GM23248 (cell line): ENCODE measurements at places on chromosomes 1 and 21. TPM values are rescaled to one million over a fixed set of nuclear protein-coding genes. Genes with fewer than 3 reads are reported as not detected.

GRCh38 chr1:71448444-71448843 lies 367.6 kb upstream of the ZRANB2 start:
- no peaks in the 10 kb centered on the region for H3K36me3 ChIP-seq
- no peak overlapping the region for H3K4me3 ChIP-seq
- no peak overlapping the region for H3K27ac ChIP-seq
- DNase-seq, result no peak

DNA sequence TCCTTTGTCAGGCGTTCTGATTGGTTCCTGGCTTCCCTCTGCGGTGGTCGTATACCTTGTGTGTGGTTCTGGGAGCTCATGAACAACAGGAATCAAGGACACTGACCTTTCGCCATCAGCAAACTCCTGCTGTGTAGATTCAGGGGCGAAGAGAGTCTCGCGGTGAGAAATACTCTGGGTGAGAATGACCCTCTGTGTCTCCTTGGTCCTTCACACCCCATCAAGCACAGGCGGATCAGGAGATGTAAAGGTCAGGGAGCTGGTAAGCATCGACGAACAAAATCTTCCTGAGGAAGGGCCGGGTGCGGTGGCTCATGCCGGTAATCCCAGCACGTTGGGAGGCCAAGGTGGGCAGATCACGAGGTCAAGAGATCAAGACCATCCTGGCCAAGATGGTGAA lies 207.2 kb downstream of the KIF26B start:
- H3K27ac ChIP-seq, result no peak overlapping the region
- no peaks in the 10 kb centered on the region for H3K27me3 ChIP-seq
- DNase-seq, result no peak
- no peak overlapping the region for H3K4me3 ChIP-seq

GRCh38 chr1:77218477-77219165 lies 609 bp downstream of the PIGK start:
- no peaks in the 10 kb centered on the region for H3K27me3 ChIP-seq
- no peaks in the 10 kb centered on the region for H3K36me3 ChIP-seq
- peak overlapping the region; percentile 46 for H3K27ac ChIP-seq
- peaks cover 18% of the 10 kb centered on the region for H3K4me1 ChIP-seq
- peak; percentile 54 for DNase-seq

- no peaks in the 10 kb centered on the region for H3K36me3 ChIP-seq
- H3K4me1 ChIP-seq, result peaks cover 18% of the 10 kb centered on the region; the same call in 1 of the 2 replicates
- no peaks in the 10 kb centered on the region for H3K27me3 ChIP-seq
- DNase-seq, result peak; percentile 29
Measured at GRCh38 chr1:174968750-174969244, 30.9 kb upstream of the CACYBP start.

DNA sequence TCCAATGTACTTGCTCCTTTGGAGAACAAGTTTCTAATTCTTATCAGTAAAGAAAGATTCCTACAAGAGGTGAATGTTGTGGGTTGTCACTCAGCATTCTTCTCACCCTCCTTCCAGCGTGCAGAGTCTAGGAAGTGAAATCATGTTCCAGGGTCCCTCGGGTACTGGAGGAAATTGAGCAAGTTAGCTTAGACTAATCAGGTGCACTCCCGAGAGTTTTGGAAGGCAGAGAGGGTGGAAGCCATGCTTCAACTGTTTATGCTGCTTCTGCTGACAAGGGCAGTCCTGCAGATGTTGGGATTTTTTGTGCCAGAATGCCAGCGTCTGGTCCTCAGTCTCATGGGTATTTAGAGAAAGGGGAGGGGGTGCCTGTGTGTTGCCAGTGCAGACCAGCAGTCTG lies 5.3 kb upstream of the C1orf115 start:
- H3K4me1 ChIP-seq, result peaks cover 9% of the 10 kb centered on the region; the same call in 1 of the 2 replicates
- H3K27ac ChIP-seq, result no peak overlapping the region
- DNase-seq, result no peak

DNA sequence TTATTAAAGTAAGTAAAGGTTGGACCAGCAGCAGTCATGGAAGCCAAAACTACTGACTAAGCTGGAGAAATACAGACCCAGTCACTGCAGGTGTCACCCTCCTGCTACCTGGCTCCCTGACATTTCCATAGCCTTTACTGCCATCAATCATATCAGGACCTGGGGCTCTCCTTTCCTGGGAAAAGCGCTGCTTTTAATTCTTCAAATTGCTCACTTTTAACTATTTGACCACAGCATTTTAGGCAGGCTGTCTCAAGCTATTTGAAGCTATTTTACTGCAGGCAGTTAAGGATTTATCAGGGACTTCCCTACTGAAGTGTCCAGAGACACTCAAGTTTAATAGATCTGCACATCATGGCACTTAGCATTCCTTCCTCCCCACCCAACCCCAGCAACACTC lies 4.1 kb downstream of the IVL start:
- no peaks in the 10 kb centered on the region for H3K27me3 ChIP-seq
- H3K36me3 ChIP-seq, result no peaks in the 10 kb centered on the region
- no peak overlapping the region for H3K4me3 ChIP-seq
- no peak overlapping the region for H3K27ac ChIP-seq
- peaks cover 9% of the 10 kb centered on the region for H3K4me1 ChIP-seq

- no peaks in the 10 kb centered on the region for H3K4me1 ChIP-seq
- H3K36me3 ChIP-seq, result peaks cover 29% of the 10 kb centered on the region
- no peak overlapping the region for H3K27ac ChIP-seq
- no peak overlapping the region for H3K4me3 ChIP-seq
- H3K27me3 ChIP-seq, result no peaks in the 10 kb centered on the region
Measured at GRCh38 chr1:229448845-229449244, 15.0 kb upstream of the ACTA1 start.

DNA sequence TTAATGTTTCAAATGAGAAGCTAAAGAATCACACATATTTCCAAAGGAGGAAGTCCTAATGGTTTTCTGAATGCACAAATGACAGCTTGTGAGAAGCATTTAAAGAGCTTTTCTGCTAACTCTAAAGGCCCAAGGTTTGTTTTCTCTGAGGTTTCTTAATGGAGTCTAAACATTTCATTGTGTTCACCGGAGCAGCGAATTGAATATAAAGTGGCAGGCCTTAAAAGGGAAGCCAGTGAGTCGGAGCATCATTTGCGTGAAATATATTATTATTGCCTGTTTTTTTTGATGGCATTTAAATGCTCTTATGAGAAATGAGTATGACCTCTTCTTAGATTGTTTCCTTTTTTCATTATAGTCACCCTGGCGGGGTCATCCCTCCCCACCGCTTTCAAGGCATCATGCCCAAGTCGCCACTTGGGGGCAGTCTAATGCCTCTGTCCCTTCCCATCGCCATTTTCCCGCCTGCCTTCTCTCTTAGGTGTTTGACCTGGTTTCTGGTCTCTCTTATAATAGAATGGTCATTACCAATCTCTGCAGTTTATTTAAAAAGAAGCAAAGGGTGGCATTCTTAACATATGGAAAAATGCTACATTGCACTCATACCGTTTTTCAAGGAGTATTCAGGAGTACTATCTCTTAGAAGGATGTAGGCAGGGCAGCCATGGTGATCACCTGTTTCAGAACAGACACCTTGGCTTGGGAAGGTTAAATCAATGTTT lies 25.3 kb upstream of the OVAAL start:
- no peaks in the 10 kb centered on the region for H3K27me3 ChIP-seq
- H3K4me1 ChIP-seq, result 0 out of 2 replicates have a peak, but pooled peaks cover 5% of the 10 kb centered on the region
- no peaks in the 10 kb centered on the region for H3K36me3 ChIP-seq
- no peak overlapping the region for H3K4me3 ChIP-seq
- no peak overlapping the region for H3K27ac ChIP-seq

- no peaks in the 10 kb centered on the region for H3K36me3 ChIP-seq
- no peaks in the 10 kb centered on the region for H3K4me1 ChIP-seq
- no peaks in the 10 kb centered on the region for H3K27me3 ChIP-seq
Measured at GRCh38 chr1:178581351-178582303, 68.7 kb downstream of the TEX35 start.

- no peak overlapping the region; the same call in 1 of the 2 replicates for H3K4me3 ChIP-seq
- DNase-seq, result peak; percentile 50
- H3K36me3 ChIP-seq, result no peaks in the 10 kb centered on the region
- peaks cover 28% of the 10 kb centered on the region for H3K4me1 ChIP-seq
- peak overlapping the region; percentile 65 for H3K27ac ChIP-seq
- no peaks in the 10 kb centered on the region for H3K27me3 ChIP-seq
Measured at GRCh38 chr21:41621513-41621912, 113.6 kb upstream of the TMPRSS2 start.

GRCh38 chr1:195663549-195664280 lies 944.5 kb downstream of the KCNT2 start:
- peak overlapping the region; percentile 10; the same call in 1 of the 2 replicates for H3K27ac ChIP-seq
- peaks cover 14% of the 10 kb centered on the region for H3K4me1 ChIP-seq
- peak; percentile 87 for DNase-seq
- no peaks in the 10 kb centered on the region for H3K27me3 ChIP-seq
- H3K4me3 ChIP-seq, result no peak overlapping the region

DNA sequence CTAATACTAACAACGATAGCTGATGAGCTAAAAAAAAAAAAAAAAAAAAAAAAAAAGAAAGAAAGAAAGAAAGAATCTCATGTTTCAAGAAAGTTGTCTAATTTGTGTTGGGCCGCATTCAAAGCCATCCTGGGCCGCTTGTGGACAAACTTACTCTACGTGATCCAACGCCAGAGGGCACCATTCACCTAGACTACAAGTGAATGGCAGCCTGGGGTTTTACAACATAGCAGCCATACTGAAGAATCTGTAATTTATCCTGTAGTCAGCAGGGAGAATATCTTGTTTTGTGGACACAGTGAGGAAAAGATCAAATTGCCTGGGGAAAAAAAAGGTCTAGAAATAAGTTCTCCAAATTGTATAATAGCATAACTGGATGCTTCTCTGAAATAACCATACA lies 47.0 kb downstream of the CYP2J2 start:
- H3K36me3 ChIP-seq, result no peaks in the 10 kb centered on the region
- no peak overlapping the region for H3K27ac ChIP-seq
- H3K4me3 ChIP-seq, result no peak overlapping the region
- H3K4me1 ChIP-seq, result no peaks in the 10 kb centered on the region
- DNase-seq, result peak; percentile 67

- H3K27ac ChIP-seq, result no peak overlapping the region
- H3K4me1 ChIP-seq, result 0 out of 2 replicates have a peak, but pooled peaks cover 5% of the 10 kb centered on the region
- no peaks in the 10 kb centered on the region for H3K36me3 ChIP-seq
Measured at GRCh38 chr1:22892789-22893188, 79.9 kb downstream of the LACTBL1 start.

- H3K4me1 ChIP-seq, result peaks cover 11% of the 10 kb centered on the region
- H3K27ac ChIP-seq, result no peak overlapping the region
- no peak for DNase-seq
- no peak overlapping the region for H3K4me3 ChIP-seq
- no peaks in the 10 kb centered on the region for H3K36me3 ChIP-seq
Measured at GRCh38 chr21:42120101-42120902, 49.2 kb downstream of the UMODL1 start.

- no peak overlapping the region for H3K4me3 ChIP-seq
- no peaks in the 10 kb centered on the region for H3K27me3 ChIP-seq
- DNase-seq, result no peak
- H3K4me1 ChIP-seq, result no peaks in the 10 kb centered on the region
Measured at GRCh38 chr1:182739545-182739944, 50.0 kb upstream of the NPL start.

- H3K4me3 ChIP-seq, result no peak overlapping the region
- no peaks in the 10 kb centered on the region for H3K27me3 ChIP-seq
- H3K4me1 ChIP-seq, result no peaks in the 10 kb centered on the region
- H3K27ac ChIP-seq, result no peak overlapping the region
- no peak for DNase-seq
- no peaks in the 10 kb centered on the region for H3K36me3 ChIP-seq
Measured at GRCh38 chr1:81452693-81453366, 347.9 kb upstream of the ADGRL2 start.

The SYPL2 gene
- 0.11 and 0.13 TPM in 2 replicates for total RNA-seq

The C1orf21 gene
- 11.6 and 20.0 TPM in 2 replicates for total RNA-seq

The MSH4 gene
- total RNA-seq, result not detected in 2 replicates

The C1orf53 gene
- 17.3 and 90.2 TPM in 2 replicates for total RNA-seq

The FCAMR gene
- not detected in 2 replicates for total RNA-seq

The CRNN gene
- total RNA-seq, result not detected in 2 replicates

The SH2D2A gene
- not detected in 2 replicates for total RNA-seq

The LCE6A gene
- not detected in 2 replicates for total RNA-seq

The SPATA6 gene
- 1.4 and 1.6 TPM in 2 replicates for total RNA-seq

The LCE1F gene
- not detected in 2 replicates for total RNA-seq

The FGGY gene
- total RNA-seq, result 11.4 and 16.9 TPM in 2 replicates

The COL8A2 gene
- total RNA-seq, result 30.5 and 33.1 TPM in 2 replicates

The HIVEP3 gene
- 1.7 and 2.0 TPM in 2 replicates for total RNA-seq
